ENCODE measurements at places on chromosomes 2 and 18. TPM values are rescaled to one million over a fixed set of nuclear protein-coding genes. Genes with fewer than 3 reads are reported as not detected.

GRCh38 chr2:95050385-95051300 is 25.1 kb downstream of the MAL start:
- H3K4me3 ChIP-seq: no peak overlapping the region
- no peak overlapping the region for H3K27ac ChIP-seq
- DNase-seq: no peak
- no peaks in the 10 kb centered on the region for H3K36me3 ChIP-seq

DNA sequence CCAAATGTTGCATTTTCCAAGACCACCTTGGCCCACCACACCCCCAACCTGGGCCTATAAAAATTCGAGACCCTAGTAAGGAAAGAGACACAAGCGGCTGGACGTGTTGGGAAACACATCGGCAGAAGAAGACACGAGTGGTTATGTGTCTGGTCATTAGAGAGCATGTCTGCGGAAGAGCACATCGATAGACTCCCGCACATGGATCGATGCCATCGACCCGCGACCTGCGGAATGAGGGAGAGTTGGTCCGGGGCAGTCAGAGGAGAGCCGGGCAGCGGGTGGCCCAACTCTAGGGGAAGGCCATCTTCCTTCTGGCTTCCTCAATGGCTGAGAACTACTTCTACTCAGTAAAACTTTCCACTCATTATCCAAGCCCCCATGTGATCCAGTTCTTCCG is 219.4 kb downstream of the TGIF1 start:
- no peaks in the 10 kb centered on the region for H3K27me3 ChIP-seq
- no peak for DNase-seq
- peaks cover 7% of the 10 kb centered on the region for H3K4me1 ChIP-seq
- no peak overlapping the region for H3K27ac ChIP-seq

DNA sequence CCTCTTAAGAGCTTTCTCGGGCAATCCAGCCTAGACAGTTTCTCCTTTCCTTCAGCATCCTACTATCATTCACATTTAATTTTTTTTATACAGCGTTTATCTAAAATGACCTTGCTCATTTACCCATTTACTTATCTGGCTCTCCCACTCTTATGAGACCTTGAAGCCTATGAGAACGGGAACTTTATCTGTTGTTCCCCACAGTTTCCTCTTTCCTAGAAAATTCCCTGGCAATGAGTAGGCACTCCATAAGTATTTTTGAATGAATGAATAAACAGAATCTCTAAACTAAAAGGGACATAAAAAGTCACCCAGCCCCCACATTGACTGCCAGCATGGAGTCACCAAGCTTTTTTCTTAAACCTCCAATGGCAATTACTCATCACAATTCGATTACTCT is 353.2 kb downstream of the METTL4 start:
- H3K4me3 ChIP-seq: no peak overlapping the region
- H3K4me1 ChIP-seq: no peaks in the 10 kb centered on the region
- no peak overlapping the region for H3K27ac ChIP-seq
- no peaks in the 10 kb centered on the region for H3K36me3 ChIP-seq
- DNase-seq: no peak
- no peaks in the 10 kb centered on the region for H3K27me3 ChIP-seq

DNA sequence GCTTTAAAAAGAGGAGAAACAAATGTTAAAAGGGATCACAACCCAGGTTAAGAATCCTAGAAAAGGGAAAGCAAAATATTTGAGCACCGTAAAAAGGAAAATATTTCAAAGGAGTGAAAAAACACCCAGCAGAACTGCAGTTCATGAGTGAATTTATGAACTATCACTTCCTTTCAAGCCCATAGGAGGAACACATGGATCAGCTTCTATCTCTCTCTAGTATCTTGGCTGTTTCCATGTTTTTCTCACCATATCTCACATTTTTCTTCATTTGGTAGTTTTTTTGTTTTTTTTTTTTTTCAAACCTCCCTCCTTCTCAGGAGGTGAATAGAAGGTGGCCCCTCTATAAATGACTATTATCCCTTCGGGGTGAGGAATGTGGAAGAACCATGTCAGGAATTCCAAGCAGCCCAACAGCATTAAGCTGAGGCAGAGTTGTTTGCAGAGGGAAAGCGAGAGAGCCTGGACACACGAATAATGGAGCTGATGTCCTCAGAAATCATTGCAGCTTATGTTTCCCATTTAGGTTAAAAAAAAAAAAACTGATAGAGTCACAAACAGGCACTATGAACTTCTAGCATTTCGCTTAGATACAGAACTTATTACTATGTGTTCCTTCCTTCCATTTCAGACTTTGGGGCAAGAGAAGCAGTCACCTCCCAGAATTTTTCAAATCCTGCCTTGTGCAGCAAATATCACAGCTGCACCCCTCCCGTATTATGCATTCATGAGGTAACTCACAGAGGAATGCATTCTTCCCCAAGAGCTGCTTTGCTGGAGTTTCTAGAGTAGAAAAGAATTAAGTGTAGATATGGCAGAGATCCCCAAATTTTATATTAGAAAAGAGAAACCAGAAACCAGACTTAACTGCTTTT is 315.6 kb downstream of the IRS1 start:
- H3K27ac ChIP-seq: no peak overlapping the region
- no peak for DNase-seq
- H3K4me3 ChIP-seq: no peak overlapping the region
- H3K27me3 ChIP-seq: no peaks in the 10 kb centered on the region

DNA sequence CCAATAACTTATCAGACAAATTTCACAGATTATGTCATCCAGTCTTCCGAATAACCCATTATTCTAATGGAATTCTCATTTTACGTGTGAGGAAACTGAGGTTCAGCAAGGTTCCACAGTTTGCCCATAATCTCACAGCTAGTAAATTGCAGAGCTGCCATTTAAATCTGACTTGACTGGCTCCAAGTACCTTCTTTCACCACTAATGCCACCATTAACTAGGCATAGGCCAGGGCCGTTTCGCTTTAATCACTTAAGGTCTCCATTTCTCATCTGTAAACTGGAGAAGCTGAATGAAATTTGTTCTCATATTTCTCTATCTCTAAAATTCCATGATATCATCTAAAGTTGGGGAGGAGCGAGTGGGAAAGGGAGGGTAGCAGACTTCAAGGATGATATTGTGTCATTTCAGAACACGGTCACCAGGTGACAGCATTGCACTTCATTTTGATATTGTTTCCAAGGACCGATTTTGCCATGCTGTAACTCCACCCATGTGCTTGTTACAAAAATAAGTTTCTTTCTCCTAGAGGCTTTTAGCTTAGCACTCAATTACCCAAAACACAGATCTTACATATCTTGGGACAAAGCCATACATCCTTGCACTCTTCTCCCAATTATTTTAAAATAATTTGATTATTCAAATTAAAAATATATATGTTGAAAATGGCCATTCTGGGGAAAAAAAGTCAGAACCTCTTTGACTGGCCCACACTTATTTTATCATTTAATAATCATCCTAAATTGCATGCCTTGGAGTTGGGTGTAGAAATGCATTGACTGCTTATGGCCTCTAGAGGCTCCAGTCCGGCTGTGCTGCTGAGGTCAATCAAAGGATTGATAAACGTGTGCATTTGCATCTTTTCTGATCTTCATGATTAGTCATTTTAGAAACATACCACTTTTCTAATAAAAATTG is 123.8 kb downstream of the AKAIN1 start:
- no peak overlapping the region for H3K4me3 ChIP-seq
- H3K27me3 ChIP-seq: no peaks in the 10 kb centered on the region
- no peak for DNase-seq
- no peak overlapping the region for H3K27ac ChIP-seq

Gene TUBA3E
- total RNA-seq: not detected

Gene STPG4
- total RNA-seq: 2.9 TPM

Gene SERPINB11
- total RNA-seq: 8.6 TPM

Gene NHEJ1
- 17.7 TPM for total RNA-seq

Gene GDF7
- 9.3 TPM for total RNA-seq

Gene KCNE4
- total RNA-seq: 4.9 TPM

Gene SLC19A3
- 7.4 TPM for total RNA-seq
